Activated naive CD8-positive, alpha-beta T cell treated with anti-CD3 and anti-CD28 coated beads, Interleukin-2, amount 50 U/mL, for 24 hours (primary cell): ENCODE measurements at places on chromosomes 1 and 21.

- no peak for DNase-seq
These were observed 52.6 kb upstream of the TRAPPC10 start for GRCh38 chr21:43959231-43960116.

- no peak for DNase-seq
These were observed 2.7 kb downstream of the KIAA0319L start for GRCh38 chr1:35554266-35555211.

DNA sequence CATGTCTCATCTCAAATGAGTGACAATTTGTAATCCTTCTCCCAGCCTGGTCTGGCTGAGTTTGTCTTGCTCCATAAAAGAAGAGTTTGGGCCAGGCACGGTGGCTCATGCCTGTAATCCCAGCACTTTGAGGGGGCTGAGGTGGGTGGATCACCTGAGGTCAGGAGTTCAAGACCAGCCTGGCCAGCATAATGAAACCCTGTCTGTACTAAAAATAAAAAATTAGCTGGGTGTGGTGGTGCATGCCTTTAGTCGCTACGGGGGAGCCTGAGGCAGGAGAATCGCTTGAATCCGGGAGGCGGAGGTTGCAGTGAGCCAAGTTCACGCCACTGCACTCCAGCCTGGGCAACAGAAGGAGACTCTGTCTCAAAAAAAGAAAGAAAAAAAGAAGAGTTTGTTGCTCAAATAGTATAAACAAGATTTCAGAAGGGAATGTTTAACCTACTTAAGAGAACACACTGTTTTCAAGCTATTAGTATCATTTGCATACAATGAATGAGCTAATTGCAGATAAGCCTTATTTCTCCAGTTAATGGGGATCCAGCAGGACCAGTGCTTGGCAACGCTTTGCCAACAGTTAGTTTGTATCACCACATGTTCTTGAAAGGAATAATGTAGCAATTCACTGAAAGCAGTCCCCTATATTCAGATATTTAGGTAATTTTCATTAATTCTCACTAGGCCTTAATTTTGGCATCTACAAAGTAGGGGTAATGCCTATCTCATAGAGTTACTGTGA lies 15.9 kb downstream of the KLHDC7A start:
- DNase-seq, result no peak

DNA sequence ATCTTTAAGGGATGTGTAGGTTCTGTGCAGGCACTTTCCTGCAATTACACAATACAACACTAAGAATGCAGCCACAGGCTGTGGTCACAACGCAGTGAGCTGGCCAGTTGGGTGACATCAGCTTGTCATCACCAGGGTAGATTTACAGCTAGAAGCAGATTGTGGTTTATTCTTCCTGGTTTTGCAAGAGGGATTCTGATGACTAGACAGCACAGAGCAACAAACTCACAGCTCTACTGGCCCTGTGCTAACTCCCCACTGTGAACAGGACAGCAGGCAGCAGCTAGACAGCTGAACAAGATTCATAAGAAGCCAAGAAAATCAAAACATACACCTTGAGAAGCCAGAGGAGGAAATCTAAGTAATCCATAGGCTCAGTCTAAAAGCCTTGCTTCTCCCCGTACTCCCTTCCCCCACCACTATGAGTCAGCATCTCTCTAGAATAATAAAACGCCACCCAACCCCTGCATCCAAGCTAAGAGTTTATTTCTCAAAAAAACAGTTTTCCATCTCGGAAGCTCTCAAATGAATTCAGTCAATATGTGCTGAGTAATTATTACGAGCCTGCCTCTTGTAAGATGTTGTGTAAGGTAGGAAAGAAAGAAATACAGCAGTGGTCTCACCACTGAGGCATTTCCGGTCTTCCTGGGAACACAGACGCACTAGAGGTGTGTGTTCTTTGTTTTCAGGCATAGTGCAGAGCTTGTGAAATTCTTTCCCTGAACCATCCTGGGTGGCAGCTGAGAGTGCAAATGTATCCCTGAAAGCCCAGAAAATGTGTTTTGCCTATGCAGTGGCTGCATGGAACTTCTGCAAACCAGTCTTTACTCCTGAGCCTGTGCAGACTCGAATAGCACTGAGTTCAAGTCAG lies 162.8 kb downstream of the NTPCR start:
- peak; percentile 10 for DNase-seq

DNA sequence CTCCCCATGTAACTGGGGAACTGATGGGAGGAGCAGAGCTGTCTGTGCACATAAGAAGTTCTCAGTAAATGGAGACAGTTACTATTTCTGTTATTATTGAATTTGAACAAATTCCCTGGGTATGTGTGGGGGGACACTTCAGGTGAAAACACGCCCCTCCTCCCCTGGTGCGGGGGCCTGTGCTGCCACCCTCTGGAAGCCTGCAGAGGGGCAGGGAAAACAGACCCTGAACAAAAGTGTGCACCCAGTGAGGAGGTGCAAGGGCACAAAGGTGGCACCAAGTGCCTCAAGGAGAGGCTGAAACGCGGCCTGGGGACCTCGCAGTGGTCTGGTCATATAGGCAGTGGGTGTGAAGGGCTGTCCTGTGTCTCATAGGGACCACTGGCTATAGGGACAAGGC lies 18.2 kb upstream of the NADK start:
- no peak for DNase-seq

GRCh38 chr1:66271216-66271903 lies 262.6 kb upstream of the SGIP1 start:
- peak; percentile 45 for DNase-seq

DNA sequence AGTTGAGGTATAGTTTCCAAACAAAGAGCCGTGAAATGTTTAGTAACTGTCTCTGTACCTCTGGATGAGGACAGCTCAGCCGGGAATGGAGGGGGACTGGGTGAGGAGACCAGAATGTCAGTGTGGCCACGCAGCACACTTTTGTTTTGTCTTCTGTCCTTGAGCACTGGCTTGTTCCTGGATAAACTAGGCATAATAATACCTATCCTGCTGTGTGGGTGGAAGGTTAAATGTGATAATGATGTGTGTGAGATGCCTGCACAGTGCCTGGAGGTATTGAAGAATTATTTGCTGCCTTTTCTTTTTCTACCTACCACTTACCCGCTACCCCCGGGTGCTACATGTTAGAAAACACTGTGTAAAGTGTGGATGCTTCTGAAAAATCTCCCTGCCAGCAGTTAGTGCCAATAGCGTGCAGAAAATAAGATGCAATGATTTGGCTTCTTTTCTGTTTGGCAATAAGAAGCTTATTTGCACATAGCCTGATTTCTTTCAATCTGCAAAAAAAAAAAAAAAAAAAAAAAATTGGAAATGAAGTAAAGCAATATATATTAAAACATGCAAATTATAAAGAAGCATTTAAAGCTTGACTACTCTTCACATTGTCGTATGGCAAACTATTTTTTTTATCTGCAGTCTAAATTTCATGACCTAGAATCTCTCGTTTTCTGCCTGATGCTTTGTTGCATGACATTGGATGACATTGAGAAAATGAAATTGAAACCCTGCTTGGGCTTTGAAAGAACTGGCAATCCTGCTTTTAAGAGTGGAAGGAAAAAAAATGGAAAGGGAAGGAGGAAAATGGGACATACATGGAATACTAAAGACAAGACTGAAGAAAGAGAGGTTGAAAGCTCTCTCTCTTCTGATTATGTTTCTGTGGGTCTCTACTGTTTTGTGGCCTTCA lies 89.5 kb downstream of the DISC1 start:
- no peak for DNase-seq

DNA sequence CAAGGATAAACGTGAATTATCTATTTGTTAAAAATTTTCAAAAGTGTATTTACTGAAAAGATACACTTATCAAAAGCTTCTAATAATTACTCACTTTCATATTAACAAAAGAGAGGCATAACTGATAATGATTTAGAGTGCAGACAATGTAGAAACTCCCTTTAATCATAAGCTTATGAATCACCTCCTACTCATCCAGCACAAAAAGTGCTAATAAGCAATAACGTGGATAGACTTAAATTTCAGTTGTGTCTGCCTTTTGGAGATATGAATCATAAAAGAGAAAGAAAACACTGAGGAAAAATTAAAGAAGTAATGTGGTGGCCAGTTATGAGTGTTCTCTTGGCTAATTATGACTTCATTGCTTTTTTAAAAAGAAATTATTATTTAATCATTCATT lies 827.6 kb upstream of the B3GALT2 start:
- no peak for DNase-seq

DNA sequence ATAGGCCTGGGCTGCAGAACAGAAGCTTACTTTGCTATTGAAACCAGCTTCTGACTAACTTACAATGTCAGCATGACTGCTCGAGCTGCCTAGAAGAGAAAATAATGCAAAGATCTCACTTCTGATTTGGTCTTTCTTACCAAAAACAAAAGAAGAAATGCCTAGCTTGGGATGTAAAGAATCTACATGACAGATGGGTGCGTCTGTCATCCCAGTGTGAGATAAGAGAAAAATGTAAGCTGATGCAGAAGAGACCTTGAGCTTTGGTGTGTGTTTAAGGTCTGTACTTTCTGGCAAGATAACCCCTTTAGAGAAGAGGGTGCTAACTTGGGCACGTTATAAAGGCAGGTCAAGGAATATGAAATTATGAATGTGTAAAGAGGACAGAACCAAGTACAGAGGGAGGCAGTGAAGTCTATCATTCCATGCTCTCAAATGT lies 3.6 kb downstream of the FAM20B start:
- DNase-seq, result no peak

DNA sequence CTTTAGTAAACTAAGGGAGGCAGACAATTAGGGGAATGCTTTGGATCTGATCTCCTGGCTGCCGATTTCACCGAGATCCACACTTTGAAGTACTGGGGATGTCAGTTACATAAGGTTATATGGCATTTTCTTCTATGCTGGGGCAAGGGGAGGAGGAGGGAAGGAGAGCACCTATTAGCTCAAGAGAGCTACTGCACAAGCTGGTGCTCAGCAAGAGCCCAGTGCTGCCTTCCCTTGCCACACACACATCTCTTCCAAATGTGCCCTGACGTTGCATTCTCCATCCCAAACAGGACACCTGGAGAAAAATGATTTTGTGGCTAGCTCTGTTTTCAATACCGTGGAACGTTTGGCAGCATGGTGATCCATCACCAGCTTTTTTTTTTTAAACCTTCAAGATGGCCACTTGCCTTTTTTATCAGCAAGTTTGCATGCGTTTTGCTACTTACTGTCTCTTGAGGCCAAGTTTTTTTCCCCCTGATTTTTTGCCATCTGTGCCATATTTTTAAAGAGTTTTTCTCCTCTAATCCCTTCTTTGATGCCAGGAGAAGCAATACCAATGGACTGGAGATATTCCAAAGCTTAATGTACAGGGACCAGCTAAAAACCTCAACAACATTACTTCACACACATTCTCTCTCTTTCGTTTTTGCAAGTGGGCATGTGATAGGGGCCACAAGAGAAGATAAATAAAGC lies 66.6 kb downstream of the PAPPA2 start:
- DNase-seq, result no peak

- DNase-seq, result no peak
These were observed 1.2 kb downstream of the S100A14 start for GRCh38 chr1:153614906-153615305.

GRCh38 chr1:206590025-206590758 lies 22.1 kb downstream of the EIF2D start:
- peak; percentile 59 for DNase-seq

DNA sequence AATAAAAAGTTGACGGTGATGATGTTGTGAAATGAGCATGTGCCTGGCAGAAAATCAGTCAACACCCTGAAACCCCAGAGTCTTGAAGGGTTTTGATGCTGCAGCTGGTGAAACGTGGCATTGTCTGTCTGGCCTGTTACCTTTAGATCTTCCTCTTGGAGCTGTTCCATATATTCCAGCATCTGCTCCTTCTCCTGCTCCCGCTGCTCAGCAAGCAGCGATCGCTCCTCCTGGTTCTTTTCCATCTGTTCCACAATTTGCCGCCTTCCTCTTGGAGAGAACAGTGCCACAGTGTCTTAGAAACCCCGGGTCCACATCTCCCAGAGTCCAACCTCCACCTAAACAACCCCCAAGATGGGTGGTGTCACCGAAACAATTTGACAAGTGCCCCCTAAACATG lies 15.7 kb downstream of the CFAP45 start:
- no peak for DNase-seq

DNA sequence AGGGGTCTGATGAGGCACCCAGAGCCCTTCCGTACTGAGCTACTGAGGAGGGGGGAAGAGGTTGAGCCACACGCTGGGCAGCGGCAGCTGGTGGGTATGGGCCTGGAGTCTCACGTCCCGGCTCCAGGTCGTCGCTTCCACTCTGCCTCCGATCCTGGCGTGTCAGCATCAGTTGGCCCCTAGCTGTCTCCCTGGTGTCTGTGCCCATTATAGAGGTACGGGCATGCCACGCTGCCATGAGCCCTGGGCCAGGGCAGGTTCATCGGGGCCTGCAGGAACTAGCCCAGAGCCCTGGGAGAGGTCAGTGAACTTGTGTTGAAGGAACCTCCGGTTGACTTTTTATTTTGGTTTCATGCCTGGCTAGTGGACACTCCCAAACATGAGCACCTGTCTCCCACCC lies 18.2 kb downstream of the COQ8A start:
- no peak for DNase-seq

DNA sequence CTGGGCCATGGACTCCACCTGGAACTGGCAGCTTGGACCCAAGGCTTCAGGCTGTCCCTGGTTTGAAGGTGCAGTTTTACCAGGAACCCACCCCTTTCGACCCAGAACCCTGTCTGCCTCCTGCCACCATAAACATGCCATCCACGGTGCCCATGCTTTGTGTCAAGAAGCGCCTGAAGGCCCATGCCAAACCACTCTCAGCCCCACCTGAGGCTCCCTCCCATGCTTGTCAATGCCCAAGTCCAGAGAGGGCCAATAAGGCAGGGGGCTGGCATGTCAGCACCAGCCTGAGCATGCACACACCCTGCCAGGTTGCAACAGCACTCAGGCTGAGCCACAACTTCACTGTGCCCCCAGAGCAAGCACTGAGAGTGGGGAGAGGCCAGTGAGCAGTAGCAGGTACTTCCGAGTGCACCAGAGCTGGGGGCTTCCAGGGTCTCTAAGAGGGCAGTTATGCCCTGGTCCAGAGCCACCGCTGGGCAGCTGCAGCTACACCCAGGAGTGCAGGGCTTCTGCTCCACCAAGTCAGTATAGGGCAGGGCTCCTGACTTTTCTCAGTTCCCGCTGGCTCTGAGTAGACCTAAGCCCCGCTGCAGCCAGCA lies 1256.0 kb downstream of the AMY1C start:
- DNase-seq, result no peak

- no peak for DNase-seq
These were observed 1520.7 kb upstream of the B3GALT2 start for GRCh38 chr1:194707074-194707473.

- no peak for DNase-seq
These were observed 135.0 kb downstream of the SYT14 start for GRCh38 chr1:210072896-210073504.

GRCh38 chr21:42561762-42562650 lies 48.4 kb downstream of the SLC37A1 start:
- no peak for DNase-seq
